ENCODE measurements at places on chromosomes 1 and 21. TPM values are rescaled to one million over a fixed set of nuclear protein-coding genes. Genes with fewer than 3 reads are reported as not detected.

NHLH1 gene
- total RNA-seq: 0.09 TPM

TNFRSF9 gene
- 0.54 TPM for total RNA-seq

- DNase-seq: no peak
Observed at GRCh38 chr1:110498270-110498669, 20.7 kb downstream of the KCNA10 start.

OVAAL gene
- not detected for total RNA-seq

DNA sequence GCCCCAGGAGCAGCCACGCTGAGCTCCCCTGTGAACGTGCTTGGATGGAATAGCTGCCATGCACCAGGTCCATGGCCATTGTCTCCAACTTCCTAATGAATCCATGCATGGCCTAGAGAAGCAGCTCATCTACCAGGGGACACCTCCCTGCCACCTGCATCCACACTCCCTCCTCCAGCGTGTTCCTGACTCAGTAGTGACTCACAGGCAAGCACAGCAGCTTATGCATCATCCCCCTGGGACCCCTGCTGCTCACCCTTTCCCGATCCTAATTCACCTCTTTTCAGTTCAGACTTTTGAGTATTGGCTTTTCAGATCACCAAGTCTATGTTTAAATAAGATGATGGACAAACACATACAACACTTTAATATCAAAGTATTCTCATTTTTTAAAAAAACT is 39.9 kb upstream of the TADA1 start:
- no peak for DNase-seq

EPHA10 gene
- 0.88 TPM for total RNA-seq

- DNase-seq: no peak
Observed at GRCh38 chr1:14071581-14071980, 371.6 kb downstream of the PRDM2 start.

GRCh38 chr1:225914947-225915346 is 9.1 kb downstream of the PYCR2 start:
- no peak for DNase-seq

SGIP1 gene
- 11.2 TPM for total RNA-seq

GRCh38 chr1:231606712-231607111 is 19.9 kb upstream of the DISC1 start:
- no peak for DNase-seq

DNA sequence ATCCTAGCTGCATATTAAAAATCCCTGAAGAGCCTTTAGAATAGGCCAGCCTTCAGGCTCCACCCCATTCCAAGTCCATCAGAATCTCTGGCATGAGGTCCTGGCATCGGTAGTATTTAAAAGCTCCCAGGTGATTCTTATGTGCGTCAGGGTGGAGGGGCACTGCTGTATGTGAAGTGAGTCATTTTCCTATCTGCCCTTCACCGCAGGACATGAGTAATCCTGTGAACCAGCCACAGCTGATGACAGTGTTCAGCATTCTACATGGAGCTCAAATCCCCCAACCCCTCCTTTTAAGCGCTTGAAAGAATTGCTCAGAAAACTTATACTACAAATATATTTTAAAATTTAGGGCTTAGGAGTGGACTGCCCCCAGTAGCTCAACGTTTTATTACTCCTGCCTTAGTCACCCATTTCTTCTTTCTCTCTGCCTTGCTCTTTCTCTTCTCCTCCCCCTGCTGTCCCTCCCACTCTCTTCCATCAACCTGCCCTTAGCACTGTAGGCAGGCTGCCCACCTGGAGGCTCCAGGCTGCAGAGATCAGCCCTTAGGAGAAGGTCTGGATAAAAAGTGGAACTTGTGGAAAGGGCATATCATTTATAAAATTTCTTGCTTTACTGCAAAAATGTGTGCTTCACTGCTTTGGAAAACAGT is 73.8 kb upstream of the ZNF281 start:
- no peak for DNase-seq

LMX1A gene
- total RNA-seq: not detected

- DNase-seq: no peak
Observed at GRCh38 chr1:228403231-228403631, 3.4 kb downstream of the TRIM11 start.

- no peak for DNase-seq
Observed at GRCh38 chr1:218809625-218810024, 364.1 kb upstream of the LYPLAL1 start.

KRTAP11-1 gene
- not detected for total RNA-seq

GRCh38 chr1:41915786-41916571 is 2.7 kb downstream of the HIVEP3 start:
- DNase-seq: no peak

- no peak for DNase-seq
Observed at GRCh38 chr1:156006666-156007376, 13.9 kb downstream of the SSR2 start.

DNA sequence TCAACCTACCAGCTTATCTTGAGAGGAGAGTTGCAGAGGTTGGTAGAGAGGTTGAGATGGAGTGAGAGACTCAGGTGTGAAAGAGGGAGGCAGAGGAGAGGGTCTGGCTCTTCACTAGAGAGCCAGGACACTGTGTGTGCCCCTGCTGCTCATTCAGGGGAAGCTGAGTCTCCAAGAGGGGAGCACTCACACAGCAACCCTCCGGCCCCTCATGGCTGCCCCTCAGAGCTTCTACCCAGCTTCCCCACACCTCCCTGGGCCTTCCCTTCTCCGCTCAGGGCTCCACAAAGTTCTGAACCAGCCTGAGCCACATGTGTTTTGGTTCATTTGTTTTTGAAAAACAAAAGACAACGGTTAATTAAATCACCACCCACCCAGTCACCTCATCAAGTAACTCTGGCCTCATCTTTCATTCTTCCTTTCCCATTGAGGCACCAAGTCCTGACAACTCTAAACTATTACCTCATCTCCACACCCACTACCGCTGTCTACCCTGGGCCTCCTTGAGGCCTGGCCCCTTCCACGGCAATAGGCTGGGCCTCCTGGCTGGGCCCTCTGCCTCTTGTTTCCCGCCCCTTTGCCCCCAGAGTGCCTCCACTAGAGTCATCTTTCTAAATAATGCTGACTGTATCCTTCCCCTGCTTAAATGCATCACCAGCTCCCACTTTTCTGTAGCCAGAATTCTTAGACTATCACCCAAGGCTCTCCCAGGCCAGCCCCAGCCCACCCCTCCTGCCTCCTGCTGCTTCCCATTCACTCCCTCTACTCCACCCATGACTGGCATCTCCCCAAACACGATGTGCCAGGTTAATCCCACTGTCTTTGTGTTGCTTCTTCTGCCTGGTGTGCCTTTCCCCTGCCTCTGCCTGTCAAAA is 33.0 kb downstream of the TNNT2 start:
- DNase-seq: peak; percentile 41

DNA sequence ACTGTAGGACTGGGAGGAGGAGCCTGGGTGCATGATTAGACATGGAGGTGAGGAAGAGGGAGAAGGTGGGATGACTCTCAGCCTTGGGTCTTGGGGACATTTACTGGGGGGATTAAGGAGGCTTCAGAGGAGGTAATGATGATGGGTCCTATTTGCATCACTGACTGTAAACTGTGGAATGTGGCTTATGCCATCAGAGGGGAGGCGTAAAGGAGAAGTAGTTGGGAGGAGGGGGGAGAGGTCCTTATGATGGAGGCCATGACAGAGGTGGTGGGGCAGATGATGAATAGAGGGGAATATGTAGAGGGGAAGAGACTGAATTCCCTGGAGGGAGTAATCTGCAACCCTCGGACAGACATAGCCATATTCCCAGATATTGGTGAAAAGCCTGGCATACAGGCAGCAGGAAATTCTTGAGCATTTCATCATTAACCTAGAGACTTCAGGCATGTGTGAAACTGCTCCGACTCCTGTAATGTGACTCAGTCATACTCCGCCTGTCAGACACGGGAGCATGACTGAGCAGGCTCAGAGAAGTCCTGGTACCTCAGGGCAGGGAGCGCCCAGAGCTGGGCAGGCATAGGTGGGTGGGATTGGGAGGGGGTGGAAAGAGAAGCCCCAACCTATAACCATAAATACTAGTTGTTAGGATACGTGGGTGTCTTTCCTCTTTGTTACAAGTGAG is 8.0 kb upstream of the LCE5A start:
- no peak for DNase-seq

AMY2A gene
- not detected for total RNA-seq

C8A gene
- 0.09 TPM for total RNA-seq

GRCh38 chr1:42786097-42786496 is 1.3 kb downstream of the TMEM269 start:
- DNase-seq: no peak

BATF3 gene
- total RNA-seq: 6.5 TPM

GRCh38 chr1:30742963-30743559 is 14.5 kb downstream of the LAPTM5 start:
- no peak for DNase-seq

- no peak for DNase-seq
Observed at GRCh38 chr1:11569954-11570353, 84.3 kb downstream of the FBXO2 start.

WDR64 gene
- total RNA-seq: not detected

- DNase-seq: no peak
Observed at GRCh38 chr1:51936531-51936930, 54.0 kb downstream of the RAB3B start.

- peak; percentile 86 for DNase-seq
Observed at GRCh38 chr1:225412803-225413351, 15.0 kb downstream of the LBR start.

AUNIP gene
- total RNA-seq: 0.38 TPM

- DNase-seq: no peak
Observed at GRCh38 chr1:210448297-210448892, 119.7 kb downstream of the HHAT start.

- DNase-seq: peak; percentile 45
Observed at GRCh38 chr1:33288976-33289857, 31.7 kb downstream of the A3GALT2 start.

GRCh38 chr21:45378258-45378966 is 26.6 kb upstream of the COL18A1 start:
- DNase-seq: peak; percentile 68

DNA sequence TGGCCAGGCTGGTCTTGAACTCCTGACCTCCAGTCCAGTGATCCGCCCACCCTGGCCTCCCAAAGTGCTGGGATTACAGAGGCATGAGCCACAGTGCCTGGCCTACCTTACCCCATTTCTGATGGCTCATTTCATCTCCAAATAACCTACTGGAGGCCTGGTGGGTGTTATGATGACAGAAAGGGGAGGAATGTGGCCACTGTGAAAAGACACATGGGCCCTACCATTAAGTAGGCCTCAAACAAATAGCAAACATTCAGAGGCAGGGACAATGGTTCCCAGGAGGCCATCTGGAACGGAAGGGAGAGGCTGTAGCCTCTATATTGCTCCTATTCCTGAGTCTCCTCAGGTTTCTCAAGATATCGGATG is 932 bp upstream of the FCRLA start:
- no peak for DNase-seq

NLRP3 gene
- 4.0 TPM for total RNA-seq

G0S2 gene
- total RNA-seq: 15.5 TPM

DNA sequence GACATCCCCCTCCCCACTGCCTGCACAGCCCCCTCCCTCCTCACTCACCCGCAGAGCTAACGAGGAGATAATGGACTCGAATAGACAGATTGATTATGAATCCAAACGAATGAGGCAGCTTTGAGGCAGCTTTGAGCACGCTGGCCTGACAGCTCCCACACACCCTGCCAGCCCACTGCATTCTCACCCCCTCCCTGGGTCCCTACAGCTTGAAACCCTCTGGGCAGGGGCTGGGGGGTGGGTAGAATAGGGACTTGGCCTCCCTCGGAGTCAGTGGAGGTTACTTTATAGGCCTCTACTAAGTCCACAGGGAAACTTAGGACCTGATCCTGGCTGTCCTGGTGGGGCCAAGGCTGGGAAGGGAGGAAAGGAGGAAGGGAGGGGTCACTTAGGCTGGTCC is 1.9 kb downstream of the NTRK1 start:
- no peak for DNase-seq

DNA sequence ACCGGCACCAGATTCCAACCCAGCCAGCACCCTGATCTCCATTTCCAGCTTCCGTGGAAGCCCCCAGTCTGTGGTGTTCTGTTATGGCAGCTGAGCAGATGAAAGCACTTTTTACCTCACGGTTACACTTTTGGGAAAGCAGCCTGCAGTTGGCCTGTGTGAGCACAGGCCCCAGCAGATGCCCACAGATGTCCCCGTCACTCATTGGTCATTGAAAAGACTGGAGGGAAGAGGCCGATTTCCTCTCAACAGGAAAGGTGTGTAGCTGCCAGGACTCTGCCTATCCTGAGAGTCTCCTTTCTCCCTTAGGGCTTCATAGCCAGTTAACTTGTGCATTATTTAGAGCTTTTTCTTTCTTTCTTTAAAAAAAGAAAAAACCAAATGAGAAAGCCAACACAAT is 123.0 kb downstream of the PCBP3 start:
- DNase-seq: no peak

DNA sequence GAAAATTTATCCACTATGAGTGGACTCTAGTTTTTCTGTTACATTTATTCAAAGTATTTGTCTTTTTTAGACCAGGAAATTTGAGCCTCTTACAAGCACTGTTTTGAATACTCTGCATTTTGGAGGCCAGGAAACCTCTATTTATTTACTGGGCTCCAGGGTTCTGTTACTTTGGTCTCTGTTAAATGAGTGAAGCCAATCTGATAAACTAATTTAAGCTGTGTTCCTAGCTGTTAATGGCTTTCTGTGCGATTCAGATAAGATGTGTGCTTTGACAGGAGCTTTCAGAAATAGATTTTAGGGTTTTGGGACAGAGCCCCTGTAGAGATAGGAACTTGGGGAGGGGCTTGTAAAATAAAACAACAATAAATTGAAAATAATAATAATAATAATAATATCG is 23.9 kb downstream of the ACKR1 start:
- no peak for DNase-seq

DNA sequence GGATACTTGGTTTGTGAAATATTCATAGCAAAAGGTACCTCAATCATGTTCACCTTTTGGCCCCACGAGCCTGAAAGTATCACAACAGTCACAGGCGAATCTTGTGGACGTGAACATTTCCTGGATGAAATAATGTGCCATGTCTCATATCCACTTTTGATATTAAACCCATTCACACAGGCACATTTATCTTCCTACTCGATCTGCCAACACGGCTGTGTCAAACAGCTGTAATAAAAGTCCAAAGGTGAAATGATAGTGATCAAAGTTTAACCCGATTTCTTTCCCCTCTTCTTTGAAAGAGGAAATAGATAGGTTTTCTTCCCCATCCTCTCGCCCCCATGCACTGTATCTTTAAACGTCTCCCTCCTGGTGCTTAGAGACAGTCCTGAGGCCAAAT is 191.2 kb upstream of the PROX1 start:
- DNase-seq: no peak

DNA sequence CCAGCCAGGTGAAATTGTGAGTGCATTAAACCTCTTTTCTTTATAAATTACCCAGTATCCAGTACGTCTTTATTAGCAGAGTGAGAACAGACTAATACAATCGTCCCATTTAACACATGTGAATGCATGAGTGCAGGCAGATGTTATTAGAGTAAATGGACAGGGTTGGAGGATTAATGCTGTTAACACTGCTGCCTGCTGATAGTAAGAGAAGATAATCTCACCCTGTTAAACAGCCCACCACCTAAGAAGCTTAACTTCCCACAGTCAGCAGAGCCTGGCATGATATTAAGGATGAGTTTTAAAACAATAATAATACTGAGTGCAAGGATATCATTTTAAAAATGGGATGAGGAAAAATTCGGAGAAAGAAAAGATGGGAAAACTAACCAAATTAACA is 181.4 kb upstream of the LHX8 start:
- no peak for DNase-seq
